ENCODE measurements at places on chromosomes 5 and 9.

GRCh38 chr9:114893221-114894010, 37.0 kb downstream of the TNFSF8 start:
- no peak for DNase-seq

DNA sequence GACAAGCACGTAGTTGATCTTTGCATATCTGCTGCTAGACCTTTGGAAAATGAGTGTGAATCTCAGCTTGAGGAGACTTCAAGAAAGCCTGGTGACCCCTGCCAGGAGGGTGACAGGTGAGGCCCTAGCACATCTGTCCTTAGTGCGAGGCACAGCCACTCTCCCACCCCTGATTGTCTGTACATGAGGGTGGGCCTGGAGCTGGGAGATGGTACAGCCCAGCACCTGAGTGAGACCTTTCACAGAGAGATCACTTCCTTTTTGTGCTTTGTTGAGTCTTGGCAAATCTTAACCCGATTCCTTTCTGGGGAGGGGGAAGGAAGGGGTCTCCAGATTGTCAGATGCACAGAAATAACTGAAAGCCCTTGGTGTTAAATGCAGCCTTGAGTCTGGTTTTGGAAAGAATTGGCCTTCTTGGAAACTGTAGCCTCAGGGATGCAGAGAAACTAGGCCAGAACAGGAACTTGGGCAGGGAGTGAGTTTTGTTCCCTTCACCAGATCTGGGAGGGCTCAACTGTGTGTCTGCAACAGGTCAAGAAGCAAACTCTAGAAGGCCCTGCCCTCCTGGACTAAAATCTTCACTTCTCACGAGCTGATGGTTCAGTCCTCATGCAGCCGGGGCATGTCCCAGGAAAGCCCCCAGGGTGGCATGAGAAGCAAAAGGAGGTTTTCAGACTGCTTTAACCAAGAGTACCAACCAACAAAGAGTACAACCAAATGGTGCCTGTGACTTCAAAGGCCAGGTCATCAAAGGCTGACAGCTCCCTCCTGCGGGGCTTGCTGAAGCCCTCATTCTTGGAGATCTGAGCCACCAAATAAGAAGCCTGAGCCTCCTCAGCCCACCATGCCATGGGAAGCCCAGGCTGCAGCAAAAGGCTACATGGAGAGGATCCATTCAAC, 20.8 kb upstream of the SEMA4D start:
- no peak for DNase-seq

- DNase-seq = no peak
Measured at GRCh38 chr5:66882606-66883227, 286.5 kb downstream of the MAST4 start.

GRCh38 chr5:7770436-7770835, 80.5 kb downstream of the CFAP90 start:
- DNase-seq = no peak

GRCh38 chr9:69342769-69343168, 17.8 kb downstream of the ENTREP1 start:
- DNase-seq = no peak

GRCh38 chr5:1886846-1887587, 4.3 kb upstream of the IRX4 start:
- DNase-seq = no peak

GRCh38 chr9:129392093-129392541, 214.1 kb upstream of the IER5L start:
- no peak for DNase-seq

DNA sequence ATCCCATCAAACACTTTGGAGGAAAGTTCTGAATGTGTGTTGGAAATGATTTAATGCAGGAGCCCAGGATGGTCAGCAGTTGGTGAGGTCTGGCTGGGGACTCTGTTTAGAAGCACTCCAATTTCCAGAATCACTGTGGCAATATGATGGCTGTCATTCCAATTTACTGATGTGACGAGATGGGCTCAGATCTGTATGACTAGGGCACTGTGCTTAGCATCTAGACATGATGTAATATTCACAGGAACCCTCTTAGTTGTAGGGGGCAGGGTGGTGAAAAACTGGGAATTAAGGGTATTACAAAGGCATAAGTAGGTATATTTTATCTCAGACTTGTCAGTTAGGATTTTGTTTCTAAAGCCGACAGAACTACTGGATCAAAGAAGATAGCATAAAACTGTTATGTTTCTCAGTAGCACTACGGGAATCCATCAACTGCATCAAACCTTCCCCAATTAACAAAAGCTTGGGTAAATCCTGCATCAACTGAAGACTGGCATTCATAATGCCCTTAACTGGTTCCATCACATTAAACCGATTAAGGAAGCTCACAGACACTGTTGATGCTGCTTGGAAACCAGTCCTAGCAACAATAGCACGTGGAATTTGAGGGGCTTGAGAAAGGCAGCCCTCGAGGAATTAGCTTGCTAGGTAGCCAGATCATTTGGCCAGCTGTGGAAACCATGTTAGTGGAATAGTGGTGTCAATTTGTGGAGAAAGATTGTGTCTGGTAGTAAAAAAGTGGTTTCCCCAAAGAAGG, 86.1 kb downstream of the SV2C start:
- no peak for DNase-seq

- no peak for DNase-seq
Measured at GRCh38 chr9:114002986-114003350, 75.1 kb downstream of the AMBP start.

GRCh38 chr5:169861934-169862333, 118.4 kb downstream of the INSYN2B start:
- no peak for DNase-seq

GRCh38 chr9:112711050-112711689, 6.7 kb downstream of the INIP start:
- DNase-seq = no peak

DNA sequence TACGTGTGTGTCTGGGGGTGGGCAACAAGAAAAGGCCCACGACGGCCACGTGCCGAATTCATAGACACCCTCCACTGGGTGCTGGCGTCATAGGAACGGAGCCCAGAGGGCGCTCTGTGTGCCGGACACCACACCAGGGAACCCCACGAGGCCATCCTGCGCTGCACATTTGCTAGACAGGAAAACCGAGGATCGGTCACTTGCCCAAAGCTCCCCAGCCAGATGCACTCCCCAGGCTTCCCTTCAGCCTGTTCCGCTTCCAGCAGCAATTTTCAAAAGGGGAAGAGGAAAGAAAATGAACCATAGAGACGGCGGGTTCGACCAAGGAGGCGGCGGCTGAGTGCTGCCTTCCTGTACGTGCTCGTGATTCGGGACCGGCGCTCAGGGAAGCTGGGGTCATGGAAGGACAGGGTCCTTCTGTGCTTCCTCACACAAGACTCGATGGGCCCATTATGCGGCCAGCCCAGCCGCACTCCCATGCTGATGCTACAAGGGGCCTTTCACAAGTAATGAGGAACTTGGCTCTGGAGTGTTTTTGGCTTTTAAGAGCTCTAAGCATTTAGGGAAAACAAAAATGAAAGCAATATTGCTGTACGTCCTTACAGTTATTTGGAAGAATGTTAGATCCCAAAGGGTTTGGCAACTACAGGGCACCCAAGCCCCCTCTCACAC, 124.6 kb upstream of the SARDH start:
- DNase-seq = no peak

GRCh38 chr9:72843520-72844439, 109.1 kb downstream of the ALDH1A1 start:
- no peak for DNase-seq

GRCh38 chr9:136750526-136750925, 2.2 kb upstream of the LCN6 start:
- DNase-seq = no peak

DNA sequence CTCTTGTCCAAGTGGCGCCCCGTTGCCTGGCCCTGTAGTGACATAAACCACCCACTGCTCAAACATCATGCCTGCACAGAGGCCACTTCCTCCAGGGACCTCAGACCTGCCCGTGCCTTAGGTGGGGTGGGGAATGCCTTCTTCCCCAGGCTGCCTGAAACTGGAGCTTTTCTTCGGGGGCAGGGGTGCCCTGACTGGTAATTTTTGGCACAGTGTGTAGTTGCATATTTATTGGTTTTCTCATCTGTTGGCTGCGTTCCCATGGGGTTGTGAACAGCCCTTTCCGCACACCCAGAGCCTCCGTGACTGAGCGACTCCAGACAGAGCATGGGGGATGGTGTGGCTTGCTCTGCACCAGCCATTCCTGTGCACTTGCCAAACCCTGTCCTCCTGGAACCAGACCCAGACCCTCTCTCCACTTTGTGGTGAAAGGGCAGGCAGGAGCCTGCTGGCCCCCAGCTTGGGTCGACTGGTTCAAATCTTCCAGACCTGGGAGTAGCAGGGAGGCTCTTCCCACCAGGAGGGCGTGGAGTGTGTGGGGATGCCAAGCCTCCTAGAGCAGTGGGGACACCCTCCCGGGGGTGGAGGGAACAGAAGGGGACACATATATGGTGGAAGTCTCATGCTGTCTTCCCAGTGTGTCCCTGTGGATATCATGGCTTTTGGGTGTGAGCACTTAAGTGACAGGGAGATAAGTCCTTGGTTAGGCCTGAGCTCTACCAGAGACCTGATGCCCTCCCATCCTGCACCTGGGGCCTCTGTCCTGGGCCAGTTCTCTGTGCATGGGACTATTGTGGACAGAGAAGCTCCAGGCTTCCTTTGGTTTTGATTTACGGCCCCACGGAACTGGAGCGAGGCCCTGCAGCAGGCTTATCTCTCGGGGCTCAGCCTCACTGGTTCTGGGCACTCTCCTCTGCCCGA, 39.6 kb downstream of the WNK2 start:
- DNase-seq = no peak

GRCh38 chr9:84238652-84239051, 101.9 kb downstream of the SLC28A3 start:
- no peak for DNase-seq

DNA sequence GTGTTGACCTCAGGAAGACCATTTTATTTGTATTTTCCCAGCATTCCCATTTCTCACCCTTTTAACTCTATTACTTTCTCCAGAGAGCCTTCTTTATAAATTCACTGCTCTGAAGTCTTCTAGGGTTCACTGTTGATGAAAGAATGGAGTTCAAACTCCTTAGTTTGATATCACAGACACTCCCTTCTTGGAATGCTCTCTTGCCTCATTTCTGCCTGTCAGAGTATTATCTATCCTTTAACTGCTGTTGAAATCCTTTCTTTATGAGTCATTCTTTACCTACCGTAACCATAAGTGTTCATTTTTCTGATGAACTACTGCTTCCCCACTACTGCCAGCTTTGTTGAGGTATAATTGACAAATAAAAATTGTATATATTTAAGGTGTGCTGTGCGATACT, 4.3 kb downstream of the RIC1 start:
- DNase-seq = no peak

- no peak for DNase-seq
Measured at GRCh38 chr5:73354406-73354805, 94.2 kb downstream of the FOXD1 start.

DNA sequence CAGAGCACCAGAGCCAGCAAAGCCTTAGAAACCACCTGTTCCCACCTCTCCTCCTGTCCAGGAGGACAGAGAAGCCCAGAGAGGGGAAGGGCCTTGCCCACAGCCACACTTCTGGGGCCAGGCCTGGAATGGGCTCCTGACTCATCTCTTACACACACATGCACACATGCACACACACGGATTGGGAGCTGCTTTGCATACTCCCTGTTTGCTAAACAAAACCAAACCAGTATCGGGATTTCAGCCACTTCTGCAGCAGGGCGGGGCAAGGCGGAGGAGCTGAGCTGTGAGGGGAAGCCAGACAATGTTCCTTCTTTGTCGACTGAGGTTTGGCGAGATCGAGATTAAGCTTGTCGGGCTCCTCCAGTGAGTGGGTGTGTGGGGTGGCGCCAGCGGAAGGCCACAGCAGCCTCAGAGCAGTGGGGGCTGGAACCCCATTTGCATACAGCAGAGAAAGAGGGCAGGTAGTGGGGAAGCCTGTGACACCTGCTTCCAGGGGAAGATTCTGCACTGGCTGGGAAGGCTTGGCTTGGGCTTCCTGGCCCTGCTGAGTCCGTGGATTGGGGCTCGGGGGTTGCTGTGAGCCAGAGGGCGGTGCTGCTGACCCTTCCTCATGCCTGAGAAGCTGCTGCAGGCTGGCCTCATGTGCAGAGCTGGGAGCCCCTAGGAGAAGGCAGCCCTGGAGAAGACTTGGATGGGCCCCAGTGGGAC, 16.1 kb downstream of the GFI1B start:
- no peak for DNase-seq

- no peak for DNase-seq
Measured at GRCh38 chr9:124222918-124223720, 34.6 kb upstream of the NEK6 start.

DNA sequence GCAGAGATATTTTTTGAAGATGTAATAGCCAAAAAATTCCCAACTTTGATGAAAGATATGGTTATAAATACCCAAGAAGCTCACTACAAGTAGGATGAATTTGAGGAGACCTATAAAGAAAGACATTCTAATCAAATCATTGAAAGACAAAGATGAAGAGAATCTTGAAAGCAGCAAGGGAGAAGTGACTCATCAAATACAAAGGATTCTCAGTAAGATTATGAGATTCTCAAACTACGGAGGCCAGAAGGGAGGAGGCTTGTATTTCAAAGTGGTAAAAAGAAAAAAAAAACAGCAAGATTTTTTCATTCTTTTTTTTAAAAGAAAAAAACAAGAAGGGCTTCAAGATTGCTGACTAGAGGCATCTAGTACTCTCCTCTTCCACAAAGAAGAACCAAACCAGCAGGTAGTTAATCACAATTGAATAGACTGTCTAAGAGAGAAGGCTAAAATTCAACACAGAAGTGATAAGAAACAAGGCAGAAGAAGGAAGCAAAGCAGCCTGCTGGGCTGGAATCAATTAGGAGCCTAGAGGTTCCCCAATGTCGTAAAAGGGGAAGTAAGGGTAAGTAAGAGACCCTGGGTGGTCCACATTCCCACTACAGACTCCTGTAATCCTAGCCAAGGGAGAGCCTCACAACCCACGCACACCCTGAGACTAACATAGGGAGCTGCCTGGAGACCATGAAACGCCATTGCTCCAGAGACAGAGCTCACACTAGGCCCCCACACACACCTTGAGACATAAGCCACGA, 59.1 kb upstream of the NIPAL4 start:
- DNase-seq = no peak

- no peak for DNase-seq
Measured at GRCh38 chr5:141001446-141001843, 35.2 kb downstream of the PCDHAC2 start.

DNA sequence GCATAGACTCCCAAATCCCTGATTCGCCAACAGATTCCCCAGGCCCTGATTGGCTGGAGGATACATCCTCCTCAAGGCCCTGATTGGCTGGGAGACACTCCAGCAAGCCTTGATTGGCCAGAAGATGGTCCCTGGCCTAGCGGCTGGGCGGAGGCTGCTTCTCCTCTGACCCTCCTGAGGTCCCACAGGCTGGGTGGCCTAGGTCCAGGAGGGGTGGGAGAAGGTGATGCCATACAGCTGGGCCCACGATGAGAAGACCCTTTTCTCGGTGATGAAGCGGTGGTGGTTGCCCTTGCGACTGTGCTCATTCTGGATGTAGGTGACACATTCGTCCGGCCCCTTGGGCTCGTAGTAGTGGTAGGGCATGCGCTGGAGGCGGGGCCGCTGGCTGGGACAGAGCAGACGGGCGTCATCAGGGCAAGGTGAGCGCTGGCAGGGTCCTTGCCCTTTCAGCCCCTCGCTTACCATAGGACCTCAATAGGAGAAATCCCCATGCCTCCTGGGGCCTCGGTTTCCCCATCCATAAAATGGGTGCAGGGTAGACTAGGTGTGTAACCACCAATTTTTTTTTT, 9.0 kb upstream of the AK1 start:
- DNase-seq = no peak
